ENCODE measurements at places on chromosomes 3 and 15.
A peak's percentile ranks its signal among the peaks of the same experiment; 100 is the strongest.

DNA sequence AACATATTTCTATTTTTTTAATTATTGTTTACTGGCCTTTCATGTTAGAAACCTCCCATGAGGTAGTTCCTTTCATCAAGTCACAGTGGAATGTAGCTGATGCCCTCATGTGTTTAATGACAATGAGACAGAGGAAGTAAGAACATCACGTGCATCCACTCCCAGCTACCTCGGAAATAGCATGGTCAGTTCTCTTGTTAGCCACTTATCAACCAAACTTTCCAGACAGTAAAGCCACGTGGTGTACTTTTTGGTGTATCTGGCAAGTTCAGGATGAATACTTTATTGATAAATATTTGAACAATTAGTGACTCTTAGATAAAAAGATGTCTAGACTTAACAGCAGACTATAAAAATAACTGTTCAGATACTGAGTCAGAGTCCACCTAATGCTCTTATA, 781.7 kb downstream of the MECOM start:
- DNase-seq = no peak

- no peak for DNase-seq
Observed at GRCh38 chr15:58374147-58374546, 57.6 kb upstream of the LIPC start.

DNA sequence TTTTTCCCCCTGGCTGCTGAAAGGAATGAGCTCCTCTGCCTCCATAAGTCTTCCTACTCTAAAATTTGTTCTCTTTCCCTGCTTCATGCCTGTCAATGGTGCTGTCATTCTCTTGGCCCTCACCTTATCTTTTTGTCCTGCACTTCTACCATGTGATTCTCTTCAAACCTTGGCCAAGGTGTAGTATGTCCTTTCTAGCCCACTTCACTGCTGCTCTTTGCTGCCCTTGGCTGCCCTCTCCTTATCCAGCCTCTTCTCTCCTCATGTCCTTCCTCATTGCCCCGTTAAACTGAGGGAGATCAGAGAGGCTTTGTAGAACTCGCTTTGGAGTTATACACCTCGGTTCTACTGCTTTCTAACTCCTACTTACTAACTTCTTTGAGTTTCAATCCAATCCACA, 19.7 kb downstream of the MINDY4B start:
- DNase-seq = no peak

- DNase-seq = peak; percentile 70
Observed at GRCh38 chr3:71428841-71429596, 154.5 kb downstream of the FOXP1 start.

DNA sequence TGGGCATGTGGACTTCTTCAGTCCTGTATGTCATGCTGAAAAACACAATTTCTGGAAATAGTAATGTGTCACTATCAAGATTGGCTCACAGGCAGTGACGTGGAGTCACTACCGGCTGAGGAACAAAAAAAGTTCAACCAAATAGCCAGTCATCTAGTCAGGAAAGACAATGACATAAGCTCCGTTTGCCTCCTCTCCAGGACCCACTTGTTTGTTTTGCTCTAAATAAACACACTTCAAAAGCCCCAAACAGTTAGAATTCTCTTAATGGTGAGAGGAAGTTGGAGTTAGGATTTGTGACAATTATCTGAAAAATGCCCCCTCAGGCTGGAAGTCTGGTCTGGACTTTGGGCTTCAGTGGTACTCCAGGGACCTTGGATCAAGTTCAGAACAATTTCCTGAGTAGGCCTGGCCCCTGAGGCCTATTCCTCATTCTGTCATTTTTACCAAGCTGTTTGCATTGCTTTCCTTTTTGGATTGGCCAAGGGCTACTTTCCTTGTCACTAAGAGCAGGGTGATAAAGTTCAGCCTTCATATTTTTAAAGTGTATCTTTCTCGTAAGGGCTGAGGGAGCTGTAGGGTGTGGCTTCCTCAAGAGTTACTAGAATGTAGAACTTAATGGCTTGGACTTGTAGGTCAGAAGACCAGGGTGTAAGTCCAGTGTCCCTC, 98.9 kb downstream of the EOMES start:
- DNase-seq = no peak

- no peak for DNase-seq
Observed at GRCh38 chr3:129353589-129353941, 74.9 kb downstream of the EFCAB12 start.

DNA sequence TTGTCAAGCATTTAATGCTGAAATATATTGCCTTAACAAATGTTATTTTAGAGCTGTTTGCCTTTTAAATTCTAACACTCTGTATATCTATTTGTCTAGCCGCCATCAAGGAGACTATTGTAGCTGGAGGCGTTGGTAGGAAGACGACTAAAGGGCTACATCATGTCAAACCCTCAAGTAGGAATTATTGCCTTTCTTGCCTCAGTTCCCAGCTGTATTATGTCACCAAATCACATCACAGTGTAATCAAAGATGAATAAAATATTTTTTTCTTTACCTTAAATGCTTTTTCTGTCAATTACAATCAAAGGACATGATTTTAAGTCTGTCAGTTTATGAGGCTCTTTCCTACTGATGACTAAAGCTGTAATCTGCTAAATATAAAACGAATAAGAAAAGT, 233.1 kb downstream of the ZIC4 start:
- no peak for DNase-seq

- DNase-seq = no peak
Observed at GRCh38 chr15:68593828-68594532, 15.2 kb downstream of the CORO2B start.

DNA sequence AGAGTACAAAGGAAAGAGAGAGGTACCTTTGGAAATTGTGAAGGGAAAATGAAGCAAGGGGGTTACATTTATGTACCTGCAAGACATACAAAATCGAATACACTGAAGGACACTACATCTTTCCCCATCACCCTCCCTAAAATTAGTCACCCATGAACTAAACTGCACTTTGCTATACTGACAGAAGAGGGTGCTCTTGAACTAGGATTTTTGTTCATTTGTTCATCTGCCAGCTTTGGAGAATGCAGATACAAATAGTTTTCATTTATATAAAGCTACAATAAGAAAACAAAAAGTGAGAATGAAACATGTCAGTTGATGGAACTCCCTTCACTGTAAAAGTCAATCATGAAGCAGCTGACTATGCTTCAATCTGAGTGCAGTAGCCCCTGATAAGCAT, 55.7 kb downstream of the PCCB start:
- no peak for DNase-seq

DNA sequence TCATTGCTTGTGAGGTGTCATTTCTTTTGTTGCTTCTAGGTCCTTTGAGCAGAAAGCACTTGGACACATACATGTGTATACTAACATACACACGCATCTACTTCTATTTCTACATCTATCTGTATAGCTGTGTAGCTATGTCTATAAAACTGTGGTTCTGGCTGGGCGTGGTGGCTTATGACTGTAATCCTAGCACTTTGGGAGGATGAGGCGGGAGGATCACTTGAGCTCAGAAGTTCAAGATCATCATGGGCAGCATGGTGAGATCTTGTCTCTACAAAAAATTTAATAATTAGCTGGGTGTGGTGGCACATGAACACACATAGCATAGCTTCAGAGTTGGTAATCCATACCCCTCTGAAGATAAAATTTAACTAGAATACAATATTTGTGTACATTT, 65.0 kb upstream of the MAGI1 start:
- DNase-seq = no peak

DNA sequence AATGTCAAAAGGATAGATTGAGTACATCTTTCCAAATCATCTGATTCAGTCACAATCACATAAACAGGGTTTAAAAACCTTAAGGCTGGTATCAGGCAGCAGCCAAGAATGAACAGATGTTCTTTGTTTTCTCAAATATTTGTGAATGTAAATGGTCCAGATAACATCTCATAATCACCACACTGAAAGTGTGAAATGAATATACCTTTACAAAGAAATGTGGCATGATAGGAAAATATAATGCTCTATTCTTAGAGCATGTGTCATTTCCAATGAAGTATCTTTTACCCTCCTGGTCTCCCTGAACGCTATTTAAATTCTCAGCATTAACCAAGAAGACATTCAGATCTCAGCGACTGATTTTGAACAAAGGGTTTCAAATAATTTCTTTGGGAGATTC, 8.8 kb upstream of the ACTC1 start:
- DNase-seq = no peak

- no peak for DNase-seq
Observed at GRCh38 chr3:138371070-138371965, 22.9 kb downstream of the MRAS start.

DNA sequence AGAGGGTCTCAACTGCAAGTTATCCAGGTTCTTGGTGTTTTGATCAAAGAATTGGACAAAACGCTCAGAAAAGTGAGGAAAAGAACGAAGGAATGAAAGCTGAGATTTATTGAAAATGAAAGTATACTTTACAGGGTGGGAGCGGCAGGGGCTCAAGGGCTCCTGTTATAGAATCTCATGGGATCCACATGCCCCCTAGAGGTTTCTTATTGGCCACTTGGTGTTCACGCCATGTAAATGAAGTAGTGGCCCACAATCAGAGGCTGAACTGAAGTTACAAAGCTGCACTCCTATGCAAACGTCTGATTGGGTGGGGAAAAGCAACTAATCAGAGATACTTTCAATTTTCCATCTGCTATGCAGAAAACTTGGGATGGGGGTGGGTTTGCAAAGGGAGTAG, 216.7 kb downstream of the PTPRG start:
- DNase-seq = no peak

DNA sequence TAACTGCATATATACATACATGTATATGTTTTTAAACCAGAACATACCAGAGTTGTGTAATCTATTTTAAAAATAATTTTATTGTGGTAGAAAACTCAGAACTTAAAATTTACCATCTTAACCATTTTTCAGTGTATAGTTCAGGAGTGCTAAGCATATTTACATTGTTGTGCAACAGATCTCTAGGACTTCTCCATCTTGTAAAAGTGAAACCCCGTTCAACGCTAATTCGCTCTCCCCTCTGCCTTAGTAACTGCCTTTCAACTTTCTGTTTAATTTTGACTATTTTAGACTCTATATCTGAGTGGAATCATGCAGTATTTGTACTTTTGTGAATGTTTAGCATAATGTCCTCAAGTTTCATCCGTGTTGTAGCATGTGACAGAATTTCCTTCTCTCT, 51.8 kb upstream of the SSR3 start:
- no peak for DNase-seq

- no peak for DNase-seq
Observed at GRCh38 chr3:20320489-20320888, 134.5 kb upstream of the SGO1 start.

- DNase-seq = no peak
Observed at GRCh38 chr3:88912294-88912877, 195.0 kb upstream of the EPHA3 start.

- DNase-seq = no peak
Observed at GRCh38 chr3:73164622-73165021, 103.2 kb downstream of the EBLN2 start.

GRCh38 chr3:18126772-18127171, 298.4 kb downstream of the SATB1 start:
- DNase-seq = no peak

GRCh38 chr15:47035475-47036406, 681.6 kb upstream of the SEMA6D start:
- DNase-seq = no peak

DNA sequence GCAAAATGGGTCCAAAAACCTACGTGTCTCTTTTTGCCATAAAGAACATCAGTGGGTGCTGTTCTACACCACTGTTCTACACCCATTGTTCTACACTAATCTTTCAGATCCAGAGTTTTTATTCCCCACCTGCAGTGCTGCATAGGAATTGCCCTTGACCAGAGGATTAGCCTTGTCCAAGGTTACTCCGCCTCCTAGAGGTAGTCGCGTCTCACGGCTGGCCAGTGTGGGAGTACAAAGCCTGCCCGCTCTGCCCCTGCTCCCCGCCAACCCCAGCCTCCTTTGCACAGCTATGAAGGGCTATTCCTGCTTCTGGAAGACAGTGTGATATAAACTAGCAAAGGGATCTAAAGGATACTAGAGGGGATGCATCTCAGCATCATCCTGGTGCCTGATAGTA, 222.1 kb upstream of the LMCD1 start:
- no peak for DNase-seq

DNA sequence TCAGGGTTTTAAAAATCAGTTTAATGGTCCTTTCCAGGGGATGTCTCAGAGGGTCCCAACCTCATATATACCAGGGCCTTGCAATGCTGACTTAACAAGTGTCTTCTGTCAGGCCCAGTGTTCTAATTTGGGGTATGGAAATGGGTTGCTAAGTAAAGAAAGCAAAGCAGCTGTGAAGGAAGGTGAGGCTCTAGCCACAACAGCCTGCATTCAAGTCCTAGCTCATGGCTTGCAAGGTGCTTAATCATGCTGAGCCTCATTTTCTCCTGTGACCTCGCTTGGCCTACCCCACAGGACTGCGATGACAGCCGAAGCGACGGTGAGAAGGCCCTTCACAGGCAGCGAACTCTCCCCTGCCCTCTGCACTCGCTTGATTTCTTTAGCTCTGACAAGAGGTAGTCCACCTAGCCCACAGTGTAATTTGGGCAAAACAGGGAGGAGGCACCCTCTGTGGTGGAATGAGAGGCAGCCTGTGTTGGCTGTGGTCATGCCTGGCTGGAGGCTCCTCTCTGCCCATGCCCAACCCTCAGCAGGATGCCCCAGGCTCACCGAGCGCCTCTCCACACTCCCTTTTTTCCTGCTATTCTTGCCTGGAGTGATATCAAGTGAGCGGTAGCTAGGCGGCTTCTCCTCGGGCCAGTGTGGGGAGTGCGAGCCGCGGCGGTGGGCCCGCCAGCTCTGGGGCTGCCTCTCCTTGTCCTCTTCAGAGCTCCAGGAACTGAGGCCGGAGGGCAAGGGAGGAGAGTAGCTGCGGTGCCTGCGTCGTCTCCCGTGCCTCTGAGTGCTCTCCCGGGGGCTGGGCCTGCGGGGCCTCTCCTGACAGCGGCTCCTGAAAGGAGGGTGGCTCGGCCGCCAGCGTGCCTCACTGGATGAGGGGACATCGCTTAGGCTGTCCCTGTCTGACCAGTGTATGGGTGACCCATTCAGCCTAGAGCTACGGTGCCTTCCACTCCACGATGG, 29.2 kb downstream of the ILDR1 start:
- DNase-seq = no peak

- DNase-seq = no peak
Observed at GRCh38 chr3:151100076-151100475, 14.6 kb downstream of the MED12L start.

DNA sequence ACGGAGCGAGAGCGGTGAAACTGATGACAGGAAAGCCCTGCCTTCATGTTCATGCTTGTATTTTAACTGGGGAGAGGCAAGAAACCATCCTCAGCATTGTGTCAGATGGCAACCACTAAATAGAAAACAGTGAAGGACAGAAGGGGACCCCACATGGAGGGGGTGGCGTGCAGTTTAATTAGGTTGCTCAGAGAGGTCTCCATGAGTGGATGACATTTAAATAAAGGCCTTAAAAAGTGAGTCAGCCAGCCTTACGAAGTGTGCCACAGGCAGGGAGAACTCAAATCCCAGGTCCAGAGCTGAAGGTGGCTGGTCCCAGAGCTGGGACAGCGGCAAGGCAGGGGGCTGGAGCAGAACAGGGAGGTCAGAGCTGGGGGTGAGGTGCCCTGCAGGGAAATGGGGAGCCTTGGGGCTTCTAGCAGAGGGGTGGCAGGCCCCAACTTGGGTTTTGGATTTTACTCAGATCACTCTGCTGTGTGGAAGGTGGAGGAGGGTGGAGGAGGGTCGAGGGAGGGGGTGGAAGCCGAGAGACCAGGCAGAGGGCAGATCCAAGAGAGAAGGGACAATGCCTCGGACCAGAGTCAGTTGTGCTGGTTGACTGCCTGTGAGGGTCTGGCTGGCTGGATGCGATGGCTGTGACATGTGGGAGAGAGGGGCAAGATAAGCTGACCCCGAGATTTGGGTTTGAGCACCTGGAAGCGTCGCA, 73.7 kb downstream of the KLF13 start:
- no peak for DNase-seq

- no peak for DNase-seq
Observed at GRCh38 chr15:35741395-35741794, 195.4 kb upstream of the DPH6 start.

GRCh38 chr3:13715961-13716360, 163.9 kb downstream of the WNT7A start:
- DNase-seq = no peak
